ENCODE measurements at places on chromosomes 2 and 18.

GRCh38 chr2:100773538-100773937 lies 46.4 kb upstream of the NPAS2 start:
- H3K36me3 ChIP-seq: no peaks in the 10 kb centered on the region
- no peaks in the 10 kb centered on the region for H3K4me1 ChIP-seq
- H3K4me3 ChIP-seq: no peak overlapping the region
- no peak for DNase-seq
- H3K27me3 ChIP-seq: no peaks in the 10 kb centered on the region

DNA sequence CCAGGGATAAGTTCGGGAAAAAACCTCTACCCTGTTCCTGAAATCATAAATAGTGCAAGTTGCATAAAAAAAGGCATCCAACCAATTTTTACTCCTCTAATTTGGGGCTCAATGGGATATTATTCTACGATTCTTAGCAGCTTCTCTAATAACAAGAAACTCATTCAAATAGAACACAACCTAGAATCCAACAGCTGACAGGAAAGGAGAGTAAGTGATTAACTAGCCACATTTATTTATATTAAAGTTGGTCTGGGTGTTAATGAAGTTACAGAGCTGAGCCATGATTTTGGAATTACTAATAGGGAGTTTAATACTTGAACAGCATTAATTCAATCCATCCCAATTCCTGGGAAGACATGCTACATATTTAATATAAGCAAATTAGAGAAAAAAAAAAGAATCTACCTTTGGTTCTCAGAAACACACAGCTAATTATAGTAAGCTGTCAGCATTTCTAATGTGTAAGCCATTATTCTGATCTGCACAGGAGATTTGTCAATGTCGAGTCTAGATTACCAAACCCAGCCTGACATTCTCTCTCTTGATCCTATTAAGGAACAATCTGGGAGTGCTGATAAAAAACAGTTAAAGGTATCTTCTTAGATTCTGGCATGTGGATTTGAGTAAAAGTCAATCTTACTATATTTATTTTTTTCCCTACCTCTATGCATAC lies 267.7 kb downstream of the NBAS start:
- no peaks in the 10 kb centered on the region for H3K4me1 ChIP-seq
- no peak overlapping the region for H3K4me3 ChIP-seq
- no peak for DNase-seq
- peaks cover 19% of the 10 kb centered on the region for H3K36me3 ChIP-seq
- H3K27ac ChIP-seq: no peak overlapping the region

GRCh38 chr2:19888831-19889230 lies 13.0 kb downstream of the TTC32 start:
- H3K36me3 ChIP-seq: no peaks in the 10 kb centered on the region
- DNase-seq: no peak
- H3K27ac ChIP-seq: no peak overlapping the region
- no peaks in the 10 kb centered on the region for H3K4me1 ChIP-seq
- H3K27me3 ChIP-seq: no peaks in the 10 kb centered on the region
- no peak overlapping the region for H3K4me3 ChIP-seq

GRCh38 chr18:5618047-5618688 lies 74.4 kb upstream of the EPB41L3 start:
- DNase-seq: no peak
- no peak overlapping the region for H3K27ac ChIP-seq
- H3K27me3 ChIP-seq: no peaks in the 10 kb centered on the region
- no peak overlapping the region for H3K4me3 ChIP-seq
- no peaks in the 10 kb centered on the region for H3K36me3 ChIP-seq

DNA sequence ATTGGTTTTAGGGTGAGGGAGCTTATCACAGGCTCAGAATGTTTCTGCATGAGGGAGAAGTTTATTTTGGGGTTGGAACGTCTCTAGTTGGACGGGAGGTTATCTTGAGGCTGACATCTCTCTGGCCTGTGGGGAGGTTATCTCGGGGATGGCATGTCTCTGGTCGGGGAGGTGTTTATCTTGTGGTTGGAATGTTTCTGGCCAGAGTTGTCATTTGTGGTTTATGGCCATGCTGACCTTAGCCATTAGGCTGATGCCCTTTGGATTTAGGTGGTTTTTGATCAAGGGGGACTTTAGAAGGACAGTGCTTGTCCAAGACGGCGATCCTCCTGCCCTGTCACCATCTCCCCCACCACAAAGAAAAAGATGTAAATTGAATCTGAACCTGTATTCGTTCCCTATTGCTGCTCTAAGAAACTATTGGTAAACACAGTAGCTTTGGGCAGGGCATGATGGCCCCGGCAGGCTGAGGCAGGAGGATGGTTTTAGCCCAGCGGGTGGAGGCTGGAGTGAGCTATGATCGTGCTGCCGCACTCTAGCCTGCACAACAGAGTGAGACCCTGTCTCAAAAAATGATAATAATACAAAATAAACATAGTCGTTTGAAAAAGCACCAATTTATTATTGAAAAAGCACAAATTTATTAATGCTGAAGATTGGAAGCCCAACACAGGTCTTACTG lies 17.8 kb upstream of the MPPE1 start:
- H3K4me1 ChIP-seq: no peaks in the 10 kb centered on the region
- DNase-seq: no peak
- no peak overlapping the region for H3K27ac ChIP-seq
- no peaks in the 10 kb centered on the region for H3K27me3 ChIP-seq
- no peak overlapping the region for H3K4me3 ChIP-seq
